ENCODE measurements at places on chromosomes 7 and 10.

DNA sequence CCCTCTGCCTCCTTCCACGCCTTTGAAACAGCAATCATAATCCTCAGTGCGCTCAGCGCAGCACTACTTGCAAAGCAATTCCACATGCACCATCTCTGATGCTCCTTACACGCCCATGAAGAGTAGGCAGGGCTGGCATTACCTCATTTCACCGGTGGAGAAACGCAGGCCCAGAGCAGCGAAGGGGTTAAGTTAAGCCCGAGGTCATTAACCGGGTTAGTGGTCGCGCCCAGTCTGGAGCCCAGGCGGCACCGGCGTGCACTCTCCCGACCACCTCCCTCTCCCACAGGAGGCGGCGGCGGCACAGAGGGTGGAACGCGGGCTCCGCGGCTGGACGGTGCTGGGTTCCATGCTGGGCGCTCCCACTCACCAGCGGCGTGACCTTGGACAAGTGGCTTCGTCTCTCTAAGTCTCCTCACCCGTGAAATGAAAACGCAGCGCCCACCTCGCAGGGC, 515 bp downstream of the FASTK start:
- no peak for DNase-seq

GRCh38 chr7:115496006-115496405, 534.6 kb downstream of the TFEC start:
- DNase-seq, result no peak

DNA sequence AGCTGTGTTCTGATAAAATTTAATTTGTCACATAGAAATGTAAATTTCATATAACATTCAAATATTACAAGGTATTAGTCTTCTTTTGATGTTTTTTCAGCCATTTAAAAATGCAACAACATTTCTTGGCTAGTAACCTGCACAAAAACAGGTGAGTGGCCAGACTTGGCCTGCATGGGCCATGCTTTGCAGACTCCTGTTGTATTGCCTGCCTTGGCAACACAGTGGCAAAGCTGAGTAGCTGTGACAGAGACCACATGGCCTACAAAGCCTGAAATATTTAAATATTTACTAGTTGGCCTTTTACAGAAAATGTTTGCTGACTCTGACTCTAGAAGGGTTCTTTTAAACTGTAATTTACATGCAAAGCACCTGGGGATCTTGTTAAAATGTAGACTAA, 13.5 kb upstream of the TBX20 start:
- DNase-seq, result no peak

- no peak for DNase-seq
Observed at GRCh38 chr7:2409745-2410414, 6.5 kb downstream of the CHST12 start.

GRCh38 chr7:44823255-44823781, 24.6 kb downstream of the H2AZ2 start:
- no peak for DNase-seq

DNA sequence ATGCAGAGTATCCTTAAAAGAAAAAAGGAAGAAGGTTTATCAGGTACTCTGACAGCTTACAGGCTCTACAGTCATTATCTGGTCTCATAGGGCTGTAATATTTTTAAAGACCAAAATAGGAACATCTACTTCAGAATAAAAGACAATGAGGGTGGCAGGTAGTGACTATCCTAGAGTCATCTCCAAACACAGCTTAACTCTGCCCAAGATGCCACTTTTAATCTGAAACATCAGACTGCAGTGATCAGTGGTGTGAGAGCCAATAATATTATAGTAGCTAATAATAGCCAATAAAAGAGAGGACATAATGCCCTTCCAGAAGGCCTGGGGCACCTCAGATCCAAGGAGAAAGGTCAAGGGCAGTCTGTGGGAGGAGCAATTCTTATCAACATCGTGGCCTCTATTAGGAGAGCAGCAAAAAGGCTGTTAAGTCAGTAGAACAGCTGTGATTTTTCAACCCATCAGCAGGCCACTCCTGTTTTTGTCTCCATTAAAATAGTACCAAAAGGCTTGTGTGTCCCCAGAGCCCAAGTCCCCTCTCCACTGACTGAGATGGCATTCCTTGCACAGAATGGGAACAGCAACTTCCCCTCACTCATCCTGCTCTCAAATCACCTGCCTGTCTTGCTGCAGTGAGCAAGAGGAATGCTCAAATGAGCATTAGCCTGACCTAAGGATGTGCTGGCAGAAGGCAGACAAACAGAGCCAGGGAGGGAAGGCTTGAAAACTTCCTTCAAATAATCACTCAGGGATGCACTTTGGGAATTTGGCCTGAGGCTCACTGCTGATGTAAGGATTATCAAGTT, 20.7 kb upstream of the SPOCK2 start:
- no peak for DNase-seq

DNA sequence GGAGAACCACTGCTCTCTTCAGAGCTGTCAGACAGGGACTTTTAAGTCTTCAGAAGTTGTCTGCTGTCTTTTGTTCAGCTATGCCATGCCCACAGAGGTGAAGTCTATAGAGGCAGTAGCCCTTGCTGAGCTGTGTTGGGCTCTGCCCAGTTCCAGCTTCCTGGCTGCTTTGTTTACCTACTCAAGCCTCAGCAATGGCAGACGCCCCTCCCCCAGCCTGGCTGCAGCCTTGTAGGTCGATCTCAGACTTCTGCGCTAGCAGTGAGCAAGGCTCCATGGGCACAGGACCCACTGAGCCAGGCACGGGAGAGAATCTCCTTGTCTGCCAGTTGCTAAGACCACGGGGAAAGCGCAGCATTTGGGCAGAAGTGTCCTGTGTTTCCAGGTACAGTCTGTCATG, 12.1 kb upstream of the CPA2 start:
- no peak for DNase-seq

DNA sequence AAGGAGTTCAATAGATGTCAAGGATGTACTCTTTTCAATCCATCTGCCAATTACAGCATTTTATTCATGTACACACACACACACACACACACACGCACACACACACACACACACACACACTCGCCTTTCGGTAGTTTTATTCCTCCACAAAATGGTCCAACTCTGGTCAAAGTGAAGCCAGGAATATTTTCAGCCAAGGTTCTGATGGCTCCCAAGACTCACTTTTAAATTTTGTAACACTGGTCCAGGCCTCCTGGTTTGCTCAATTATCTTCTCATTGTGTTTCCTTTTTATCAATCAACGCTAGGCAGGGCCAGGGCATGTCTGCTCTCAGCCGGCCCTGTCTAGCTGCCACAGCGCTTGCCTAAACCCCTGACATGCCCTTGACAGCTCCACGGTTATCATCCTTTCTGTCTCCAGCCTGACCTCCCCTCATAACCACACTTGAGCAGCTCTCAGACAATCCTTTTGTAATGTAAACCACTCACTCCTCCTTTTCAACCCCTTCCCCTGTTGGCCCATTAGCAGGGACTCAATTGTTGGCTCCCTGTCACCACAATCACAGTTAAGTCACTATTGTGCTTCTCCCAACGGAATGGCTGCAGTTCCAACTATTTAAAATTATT, 115.1 kb downstream of the ICA1 start:
- DNase-seq, result no peak

GRCh38 chr10:97771913-97772823, at the start of gene SFRP5:
Gene SFRP5 (minus strand): TSS chr10:97771999. CDS start chr10:97771833, 166 bp downstream.
- no peak for DNase-seq

DNA sequence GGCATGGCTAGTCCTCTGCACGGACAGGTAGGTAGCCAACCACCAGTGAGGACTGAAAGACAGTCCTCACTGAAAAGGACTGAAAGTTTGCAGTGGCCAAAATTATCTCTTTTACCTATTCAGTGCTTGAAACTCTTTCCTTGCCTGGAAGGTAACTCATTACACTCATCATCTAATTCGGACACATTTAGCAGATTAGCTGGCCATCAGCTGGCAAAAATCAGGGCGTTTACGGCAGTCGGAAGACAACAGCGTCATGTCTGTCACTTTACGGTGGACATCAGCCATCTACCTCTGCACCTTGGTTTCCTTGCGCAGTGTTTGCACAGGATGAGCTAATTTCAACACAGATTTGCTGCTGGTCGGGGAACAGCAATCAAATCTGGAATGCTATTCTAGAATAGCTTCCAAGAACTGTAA, 740 bp downstream of the ANXA7 start:
- DNase-seq, result no peak

GRCh38 chr10:283916-284356, 148.7 kb downstream of the ZMYND11 start:
- DNase-seq, result no peak

GRCh38 chr7:126685596-126685995, 567.1 kb downstream of the GRM8 start:
- DNase-seq, result no peak

- no peak for DNase-seq
Observed at GRCh38 chr7:148669927-148670326, 28.8 kb upstream of the CUL1 start.

- no peak for DNase-seq
Observed at GRCh38 chr10:71025535-71025934, 137.2 kb upstream of the PCBD1 start.

DNA sequence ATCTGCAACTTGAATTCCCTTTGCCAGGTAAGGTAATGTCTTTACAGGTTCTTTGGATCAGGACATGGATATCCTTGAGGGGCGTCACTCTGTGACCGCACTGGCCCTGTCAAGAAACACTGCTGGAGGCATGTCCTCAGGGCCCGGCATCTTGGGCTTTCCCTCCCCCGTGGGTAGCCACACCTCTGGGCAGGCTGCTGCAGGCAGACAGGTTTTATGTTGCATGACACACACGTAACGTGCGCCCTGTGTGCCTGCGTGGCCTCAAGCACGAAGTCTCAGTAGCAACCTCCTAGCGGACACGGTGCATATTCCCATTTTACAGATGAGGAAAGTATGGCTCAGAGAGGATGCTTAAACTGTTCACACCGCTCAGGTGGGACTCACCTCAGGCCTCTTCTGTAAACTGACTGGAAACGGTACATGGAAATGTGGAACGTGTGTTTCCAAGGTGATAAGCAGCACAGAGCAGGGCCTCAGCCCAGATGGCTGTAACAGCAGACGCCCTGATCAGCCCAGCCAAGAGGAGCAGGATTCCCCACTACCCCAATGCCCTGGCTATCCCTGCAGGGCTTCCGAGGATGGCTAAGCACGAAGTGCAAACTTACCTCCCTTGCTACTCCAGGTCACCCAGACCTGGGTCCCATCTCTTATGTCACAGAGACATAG, 553.6 kb downstream of the TCERG1L start:
- no peak for DNase-seq

DNA sequence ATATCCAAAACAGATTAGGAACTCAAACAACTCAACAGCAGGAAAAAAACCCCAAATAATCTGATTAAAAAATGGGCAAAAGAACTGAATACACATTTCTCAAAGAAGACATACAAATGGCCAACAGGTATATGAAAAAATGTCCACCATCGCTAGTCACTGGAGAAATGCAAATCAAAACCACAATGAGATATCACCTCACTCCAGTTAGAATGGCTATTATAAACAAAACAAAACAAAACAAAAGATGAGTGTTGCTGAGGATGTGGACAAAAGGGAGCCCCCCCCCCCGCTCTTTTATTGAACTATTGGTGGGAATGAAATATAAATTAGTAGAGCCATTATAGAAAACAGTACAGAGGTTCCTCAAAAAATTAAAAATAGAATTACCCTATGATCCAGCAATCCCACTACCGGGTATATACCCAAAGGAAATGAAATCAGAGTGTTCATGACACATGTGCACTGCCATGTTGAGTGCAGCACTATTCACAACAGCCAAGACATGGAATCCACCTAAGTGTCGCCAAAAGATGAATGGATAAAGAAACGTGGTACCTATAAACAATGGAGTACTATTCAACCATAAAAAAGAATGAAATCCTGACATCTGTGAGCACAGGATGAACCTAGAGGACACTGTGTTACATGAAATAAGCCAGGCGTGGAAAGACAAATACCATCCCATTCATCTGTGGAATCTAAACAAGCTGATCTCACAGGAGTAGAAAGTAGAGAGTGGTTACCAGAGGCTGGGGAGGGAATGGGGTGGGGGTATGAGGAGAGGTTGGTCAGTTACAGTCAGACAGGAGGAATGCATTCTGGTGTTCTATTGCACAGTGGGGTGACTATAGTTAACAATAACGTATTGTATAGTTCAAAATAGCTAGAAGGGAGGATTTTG, 78.1 kb upstream of the RHEB start:
- DNase-seq, result no peak

DNA sequence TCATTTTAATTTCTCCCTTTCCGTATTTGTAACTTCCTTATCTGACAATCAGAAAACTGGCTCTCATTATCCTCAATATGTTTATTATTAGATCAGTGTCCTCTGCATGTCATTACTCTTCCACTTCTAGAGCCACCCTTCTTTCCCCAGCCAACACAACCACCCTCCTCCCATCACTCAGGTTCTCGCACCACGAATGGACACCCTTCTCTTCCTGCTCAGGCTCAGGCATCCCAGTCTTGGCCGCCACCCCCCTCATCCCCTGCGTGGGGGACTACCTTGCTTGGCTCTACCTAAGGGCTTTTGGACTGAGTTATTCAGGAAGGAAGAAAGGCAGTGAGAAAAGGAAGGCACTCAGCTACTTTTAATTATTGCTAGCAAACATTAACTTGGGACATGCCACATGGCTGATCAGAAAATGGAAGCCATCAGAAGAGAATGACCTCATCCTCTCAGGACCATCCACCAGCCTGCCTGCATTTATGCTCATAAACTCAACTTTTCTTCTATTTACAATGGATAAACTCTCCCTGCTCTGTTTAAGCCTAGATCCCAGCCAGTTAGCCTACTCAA, 199.9 kb upstream of the PLXNA4 start:
- DNase-seq, result no peak

GRCh38 chr10:59847888-59848287, 58.5 kb downstream of the CCDC6 start:
- DNase-seq, result no peak

DNA sequence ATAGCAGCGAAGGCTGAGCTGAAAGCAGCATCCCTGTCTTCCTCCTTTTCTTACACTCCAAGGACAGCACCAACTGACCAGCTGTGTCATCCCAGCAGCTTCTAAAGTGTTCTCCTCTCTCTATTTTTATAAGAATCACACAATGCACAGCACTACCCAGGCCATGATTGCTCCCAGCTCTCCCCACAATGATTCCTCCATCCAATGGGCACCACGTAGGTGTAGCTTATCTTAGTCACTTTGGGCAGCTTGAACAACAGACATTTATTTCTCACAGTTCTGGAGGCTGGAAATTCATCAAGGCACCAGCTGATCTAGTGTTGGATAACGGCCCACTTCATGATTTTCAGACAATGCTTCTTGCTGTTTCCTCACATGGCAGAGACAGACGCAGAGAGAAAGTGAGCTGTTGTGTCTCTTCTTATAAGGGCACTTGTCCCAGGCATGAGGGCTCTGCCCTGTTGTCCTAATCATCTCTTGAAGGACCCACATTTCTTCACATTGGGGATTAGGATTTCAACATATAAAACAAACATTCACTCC, 92.0 kb upstream of the CDC14C start:
- DNase-seq, result no peak
